IPS DF 19.7 (cell line): ENCODE measurements at places on chromosomes 7 and 10.
A peak's percentile ranks its signal among the peaks of the same experiment; 100 is the strongest.

DNA sequence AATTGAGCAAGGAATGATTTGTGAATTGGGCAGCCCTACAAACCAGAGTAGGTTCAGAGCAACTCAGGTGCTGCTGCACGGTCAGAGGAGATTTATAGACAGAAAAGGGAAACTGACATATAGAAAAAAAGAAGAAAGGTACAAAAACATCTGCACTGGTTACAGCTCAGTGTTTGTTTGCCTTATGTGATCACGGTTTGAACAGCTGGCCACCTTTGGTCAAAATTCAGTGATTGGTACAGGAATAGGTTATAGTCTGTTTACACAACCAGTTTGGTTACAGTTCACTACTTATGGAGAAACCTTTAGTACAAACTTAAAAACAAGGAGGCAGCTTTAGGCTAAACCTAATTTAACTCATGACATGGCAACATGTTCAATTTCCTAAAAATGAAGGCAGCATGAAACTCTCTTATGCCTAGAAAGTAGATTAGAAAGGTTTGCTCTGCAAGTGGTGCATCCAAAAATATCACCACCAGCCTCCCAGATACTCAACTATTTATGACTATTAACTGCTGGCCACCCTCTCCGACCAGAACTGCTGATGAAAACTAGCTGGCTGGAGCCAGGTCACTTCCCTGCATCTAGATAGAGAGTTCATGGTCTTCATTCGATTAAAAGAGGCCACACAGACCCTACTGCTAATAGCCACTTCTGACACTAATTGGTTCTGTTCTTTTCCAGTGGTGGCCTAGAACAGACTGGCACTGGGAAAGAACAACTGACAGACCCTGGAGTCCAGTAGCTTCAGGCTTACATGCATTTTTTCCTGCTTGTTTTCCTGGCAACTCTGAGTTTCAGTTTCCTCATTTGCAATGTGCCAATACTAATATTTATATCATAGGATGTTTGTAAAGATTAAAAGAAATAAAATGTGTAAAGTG lies 548.0 kb downstream of the CCSER2 start:
- DNase-seq = no peak

GRCh38 chr7:99096124-99096887 lies 47.6 kb downstream of the SMURF1 start:
- no peak for DNase-seq

- no peak for DNase-seq
These were observed 20.2 kb upstream of the ADD3 start for GRCh38 chr10:109987452-109988211.

- no peak for DNase-seq
These were observed 88.8 kb downstream of the TFEC start for GRCh38 chr7:115941703-115942268.

GRCh38 chr7:124635416-124635815 lies 130.2 kb downstream of the GPR37 start:
- peak; percentile 30 for DNase-seq

GRCh38 chr10:97868134-97868685 lies 18.6 kb downstream of the GOLGA7B start:
- DNase-seq = no peak

GRCh38 chr10:6136215-6137201 lies 47.7 kb downstream of the RBM17 start:
- no peak for DNase-seq

GRCh38 chr10:115772606-115773005 lies 500.4 kb downstream of the GFRA1 start:
- no peak for DNase-seq

DNA sequence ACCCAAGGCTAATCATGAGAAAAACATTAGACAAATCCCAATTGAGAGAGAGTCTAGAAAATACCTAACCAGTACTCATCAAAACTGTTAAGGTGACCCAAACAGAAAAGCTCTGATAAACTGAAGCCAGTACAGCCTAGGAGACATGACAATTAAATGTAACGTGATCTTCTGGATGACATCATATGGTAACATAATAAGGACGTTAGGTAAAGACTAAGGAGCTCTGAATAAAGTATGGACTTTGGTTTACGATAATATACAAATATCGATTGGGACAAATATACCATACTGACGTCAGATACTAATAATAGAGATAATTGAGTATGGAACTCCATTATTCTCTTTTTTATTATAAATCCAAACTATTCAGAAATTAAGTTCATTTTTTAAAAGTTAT lies 561.1 kb upstream of the STEAP1 start:
- DNase-seq = no peak

- DNase-seq = no peak
These were observed 22.7 kb downstream of the SSC4D start for GRCh38 chr7:76386691-76387260.

DNA sequence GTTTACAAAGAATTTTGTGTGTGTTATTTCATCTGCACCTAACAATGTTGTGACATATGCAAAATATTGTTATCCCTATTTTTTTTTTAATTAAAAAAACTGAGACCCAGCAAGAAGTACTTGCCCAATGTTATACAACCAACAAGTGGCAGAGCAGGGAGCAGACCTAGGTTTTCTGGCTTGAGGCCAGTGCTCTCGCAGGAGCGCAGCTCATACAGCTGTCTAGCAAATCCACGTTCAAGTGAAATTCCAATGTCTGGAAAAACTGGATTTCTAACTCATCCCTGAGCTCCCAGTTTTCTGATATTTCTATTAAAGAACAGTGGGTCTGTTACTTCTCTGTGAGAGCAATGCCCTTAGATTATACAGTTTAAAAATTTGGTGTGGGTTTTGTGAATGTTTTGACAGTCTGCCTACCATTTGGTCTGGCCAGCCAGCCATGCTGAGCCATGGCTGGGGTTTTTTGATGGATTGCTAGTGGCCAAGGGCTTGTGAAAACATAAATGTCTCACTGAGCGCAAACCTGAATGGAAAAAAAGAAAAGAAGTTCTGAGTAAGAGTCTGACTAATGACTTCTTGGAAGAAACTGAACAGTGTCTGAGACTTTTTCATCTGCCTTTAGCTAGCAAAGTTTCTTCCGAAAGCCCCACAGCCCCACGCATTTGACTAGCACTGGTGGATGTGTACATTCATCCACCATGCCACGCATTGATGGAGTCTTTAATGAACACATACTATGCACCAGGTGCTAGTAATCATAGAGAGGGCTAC lies 15.4 kb upstream of the PRF1 start:
- no peak for DNase-seq

DNA sequence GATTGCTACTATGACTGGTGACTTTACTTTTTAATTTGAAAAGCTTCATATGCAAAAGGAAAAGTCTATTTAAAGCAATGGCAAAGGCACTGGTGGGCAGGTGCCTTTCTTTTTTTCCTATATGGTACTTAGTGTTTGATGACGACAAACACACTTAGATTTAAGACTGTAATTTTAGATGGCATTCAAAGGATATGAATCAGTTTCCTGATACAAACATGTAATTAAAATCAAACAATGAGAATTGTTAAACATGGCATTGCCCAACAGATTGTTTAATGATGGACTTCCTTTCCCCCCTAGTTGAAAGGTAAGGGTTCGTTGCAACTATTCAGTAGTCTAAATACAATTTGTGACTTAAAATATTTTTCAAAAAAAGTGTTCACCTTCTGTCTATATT lies 106.5 kb upstream of the SEMA3C start:
- DNase-seq = no peak

DNA sequence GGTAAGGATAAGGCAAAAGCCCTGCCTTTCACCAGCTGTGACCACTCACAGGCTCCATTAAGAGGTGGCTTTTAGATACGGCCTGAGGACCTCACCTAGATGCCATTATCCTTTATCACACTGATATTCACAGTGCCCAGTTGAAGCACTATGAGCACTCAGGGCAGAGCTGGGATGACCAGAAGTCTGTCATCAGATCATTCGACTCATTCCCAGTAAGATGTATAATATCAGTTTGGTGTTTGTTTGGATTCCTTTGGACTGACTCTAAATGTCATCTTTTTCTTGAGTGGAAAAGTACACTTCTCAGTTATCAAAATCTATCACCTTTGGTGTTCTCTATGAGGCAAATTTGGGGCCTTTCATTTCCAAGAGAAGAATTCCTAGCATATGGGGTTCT lies 18.7 kb downstream of the CCDC136 start:
- no peak for DNase-seq

- DNase-seq = peak; percentile 35
These were observed 59.0 kb upstream of the TAS2R16 start for GRCh38 chr7:123054357-123055133.

- DNase-seq = no peak
These were observed 215.3 kb downstream of the MAD1L1 start for GRCh38 chr7:2017481-2017891.

GRCh38 chr10:21257919-21258318 lies 267.6 kb downstream of the SKIDA1 start:
- DNase-seq = no peak

GRCh38 chr7:155107126-155107525 lies 37.0 kb downstream of the HTR5A start:
- no peak for DNase-seq

DNA sequence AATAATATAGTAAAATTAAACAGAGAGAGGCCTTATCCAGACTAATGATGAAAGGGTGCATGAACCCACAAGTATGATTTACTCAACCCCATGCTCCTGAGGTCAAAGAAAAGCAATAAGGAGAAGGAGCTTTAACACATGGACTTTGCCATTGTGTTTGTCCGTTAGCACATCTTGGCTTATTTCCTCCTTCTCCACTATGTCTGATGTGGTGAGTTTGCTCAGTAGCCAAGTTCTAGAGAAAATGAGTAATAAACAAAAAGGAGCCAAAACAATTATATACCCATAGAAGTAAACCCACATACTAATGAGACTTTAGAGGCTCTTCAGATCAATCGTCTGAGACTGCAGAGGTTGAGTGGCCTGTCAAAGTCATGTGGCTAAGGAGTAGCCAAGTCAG lies 26.1 kb upstream of the ADD3 start:
- DNase-seq = no peak

DNA sequence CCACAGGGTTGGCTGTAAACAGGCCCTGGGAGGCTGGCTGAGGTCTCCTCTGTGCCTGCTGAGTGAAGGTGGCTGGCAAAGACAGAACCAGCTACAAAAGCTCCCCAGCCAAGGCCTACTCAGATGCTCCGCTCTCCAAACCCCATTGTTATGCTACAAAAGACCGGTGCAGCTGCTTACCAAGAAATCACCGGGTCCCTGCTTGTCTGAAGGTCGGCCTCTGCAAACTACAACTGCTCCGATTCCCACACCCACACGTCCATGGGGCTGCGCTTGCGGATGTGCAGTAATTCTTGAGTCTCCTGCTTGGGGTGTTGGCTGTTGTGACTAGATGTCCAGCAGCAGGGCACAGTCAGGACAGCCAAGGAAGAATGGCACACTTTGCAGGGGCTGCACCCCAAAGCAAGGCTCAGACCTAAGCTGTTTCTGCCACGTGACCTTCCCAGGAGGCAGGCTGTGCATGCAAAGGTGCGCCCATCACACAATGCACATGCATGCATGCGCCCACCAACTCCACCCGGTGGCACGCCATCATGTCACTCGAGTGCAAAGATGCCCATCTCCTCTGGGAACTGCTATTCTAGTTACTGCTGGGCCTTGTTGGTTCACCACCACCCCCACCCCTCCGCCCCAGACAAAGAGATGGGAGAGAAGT lies 97.8 kb downstream of the OAT start:
- no peak for DNase-seq

DNA sequence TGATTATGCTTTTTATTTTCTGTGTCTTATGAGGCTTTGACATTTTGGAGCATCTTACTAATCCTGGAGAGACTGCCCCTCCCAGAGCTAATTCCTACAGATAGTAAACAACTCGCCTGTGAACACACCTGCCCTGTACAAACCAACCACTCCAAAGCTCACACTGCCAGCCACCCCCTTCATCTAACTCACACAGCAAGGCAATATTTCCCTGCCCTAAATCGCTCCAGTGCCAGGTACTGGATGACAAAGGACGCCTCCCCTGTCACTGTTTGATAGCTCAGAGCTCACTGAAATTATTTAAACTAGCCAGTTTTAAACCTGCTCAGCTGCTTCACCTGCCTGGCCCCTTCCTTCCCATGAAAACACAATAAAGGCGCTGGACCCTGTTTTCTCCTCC lies 535.1 kb upstream of the CELF2 start:
- DNase-seq = no peak
